GM12864 (cell line): ENCODE measurements at places on chromosomes 7 and 10.

DNA sequence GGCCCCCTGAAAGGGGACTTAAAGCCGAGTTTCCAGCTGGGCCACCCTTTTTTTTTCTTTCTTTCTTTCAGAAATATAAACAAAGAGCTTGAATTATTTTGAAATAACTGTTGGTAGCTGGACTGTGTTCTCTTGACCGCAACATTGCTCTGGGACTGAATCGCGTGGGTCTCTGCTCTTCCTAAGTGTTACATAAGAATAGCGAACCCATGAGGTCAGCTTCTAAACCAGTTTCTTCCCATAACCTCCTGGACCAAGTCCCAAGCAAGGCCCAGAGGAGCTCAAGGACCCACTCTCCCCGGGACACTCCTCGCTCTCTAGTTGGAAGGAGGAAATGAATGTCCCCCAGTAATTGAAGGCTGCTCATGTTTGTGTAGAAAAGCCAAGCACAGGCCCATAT lies 91.1 kb downstream of the CXCL12 start:
- no peak for DNase-seq

- DNase-seq, result no peak
These were observed 8.2 kb downstream of the TMEM270 start for GRCh38 chr7:73869011-73869798.

DNA sequence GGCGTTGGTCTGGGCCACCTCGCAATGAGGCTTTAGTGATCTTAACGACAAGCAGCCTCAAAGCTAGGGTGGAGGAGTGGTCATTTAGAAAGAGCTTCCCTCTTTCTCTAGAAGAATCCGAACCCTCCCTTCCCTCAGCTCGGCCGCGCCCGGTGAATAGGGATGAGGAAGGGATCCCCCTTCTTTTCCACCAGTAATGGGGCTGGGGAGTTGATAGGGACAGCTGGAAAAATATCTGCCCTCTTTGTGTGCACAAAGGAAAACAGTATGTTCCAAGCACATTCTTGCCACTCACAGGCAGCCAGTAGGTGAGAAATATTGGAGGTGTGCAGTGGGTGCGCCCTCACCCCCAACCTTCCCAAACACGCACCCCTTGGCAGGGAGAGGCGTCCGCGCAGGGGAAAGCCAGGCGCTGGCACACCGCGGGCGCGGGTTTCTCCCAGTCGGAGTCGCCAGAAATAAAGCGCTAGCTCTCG lies 6.5 kb downstream of the DLX5 start:
- no peak for DNase-seq

DNA sequence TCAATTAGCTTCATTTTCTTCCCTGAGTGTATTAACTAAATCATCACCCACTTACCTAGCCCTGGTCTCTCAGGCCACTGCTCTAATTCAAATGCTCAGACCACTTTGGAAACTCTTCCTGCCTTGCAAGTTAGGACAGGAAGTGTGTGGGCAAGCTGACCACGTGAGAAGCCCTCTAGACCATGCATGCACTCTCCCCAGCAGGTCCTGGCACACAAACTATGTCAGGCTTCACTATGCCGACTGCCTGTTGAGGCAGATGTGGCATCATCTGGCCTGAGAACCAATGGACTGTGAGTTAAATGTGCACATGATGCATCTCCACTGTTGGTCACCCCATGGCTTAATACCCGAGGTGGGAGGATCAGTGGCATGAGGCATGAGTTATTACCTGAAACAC lies 439.6 kb downstream of the GRID1 start:
- no peak for DNase-seq

DNA sequence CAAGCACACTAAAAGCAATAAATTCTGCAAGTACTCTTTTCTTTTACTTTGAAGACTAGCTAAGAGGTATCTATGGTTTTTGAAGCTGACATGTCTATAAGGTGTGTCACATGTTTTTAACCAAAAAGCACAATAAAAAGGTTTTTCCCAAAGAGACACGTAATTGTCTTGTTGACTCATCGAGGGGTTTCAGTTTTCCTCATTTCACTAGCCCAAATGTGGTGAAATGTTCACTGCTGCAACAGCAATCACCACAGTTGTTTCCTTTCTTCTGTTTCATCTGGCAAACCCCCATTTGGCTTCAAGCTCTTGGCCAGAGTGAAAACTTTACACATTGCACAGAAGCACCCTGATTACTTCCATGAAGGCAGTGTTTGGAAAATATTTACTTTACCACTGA lies 3.8 kb upstream of the HOXA4 start:
- DNase-seq, result no peak

DNA sequence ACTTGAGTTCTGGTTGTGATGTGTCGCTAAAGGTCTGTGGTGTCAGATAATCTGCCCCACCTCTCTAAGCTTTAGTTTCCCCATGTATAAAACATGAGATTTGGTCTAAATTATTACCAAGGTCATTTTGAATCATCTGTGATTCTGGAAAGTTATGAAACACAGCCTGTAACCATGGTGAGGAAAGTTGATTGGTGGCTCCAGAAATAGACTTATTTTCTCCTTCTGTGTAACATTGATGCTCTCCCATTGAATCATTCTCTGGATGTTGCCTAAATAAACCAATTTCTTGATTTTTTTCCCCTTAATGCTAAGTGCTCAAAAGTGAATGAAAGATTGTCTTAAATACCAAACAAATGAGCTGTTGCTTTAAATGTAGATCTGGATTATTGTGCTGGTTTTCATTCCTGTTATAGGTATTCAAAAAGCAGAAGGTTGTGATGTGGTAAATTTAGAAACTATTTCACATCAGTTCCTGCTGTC lies 30.0 kb upstream of the PCGF5 start:
- DNase-seq, result no peak

- DNase-seq, result no peak
These were observed 27.4 kb upstream of the PCBD1 start for GRCh38 chr10:70915806-70916205.

DNA sequence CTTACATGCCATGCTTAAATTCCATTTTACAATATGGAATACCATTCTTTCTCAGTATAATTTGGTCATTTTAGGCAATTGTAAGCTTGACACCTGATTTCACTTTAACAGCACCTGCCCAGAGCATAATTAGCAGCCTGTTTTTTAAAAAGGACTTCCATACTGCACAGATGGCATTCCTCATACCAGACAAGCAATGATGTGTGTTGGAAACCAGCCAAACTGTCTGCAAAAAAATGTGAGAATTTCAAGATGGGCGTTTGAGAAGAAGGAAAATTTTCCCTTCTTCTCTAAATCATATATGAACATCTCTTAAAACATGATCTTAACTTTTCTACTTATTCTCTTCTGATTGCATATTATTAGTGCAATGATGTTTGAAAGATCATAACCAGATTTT lies 40.4 kb upstream of the AGMO start:
- no peak for DNase-seq

GRCh38 chr10:123136221-123136805 lies 543 bp downstream of the HMX3 start:
- DNase-seq, result no peak

GRCh38 chr7:117195361-117196029 lies 127.4 kb downstream of the WNT2 start:
- DNase-seq, result no peak

DNA sequence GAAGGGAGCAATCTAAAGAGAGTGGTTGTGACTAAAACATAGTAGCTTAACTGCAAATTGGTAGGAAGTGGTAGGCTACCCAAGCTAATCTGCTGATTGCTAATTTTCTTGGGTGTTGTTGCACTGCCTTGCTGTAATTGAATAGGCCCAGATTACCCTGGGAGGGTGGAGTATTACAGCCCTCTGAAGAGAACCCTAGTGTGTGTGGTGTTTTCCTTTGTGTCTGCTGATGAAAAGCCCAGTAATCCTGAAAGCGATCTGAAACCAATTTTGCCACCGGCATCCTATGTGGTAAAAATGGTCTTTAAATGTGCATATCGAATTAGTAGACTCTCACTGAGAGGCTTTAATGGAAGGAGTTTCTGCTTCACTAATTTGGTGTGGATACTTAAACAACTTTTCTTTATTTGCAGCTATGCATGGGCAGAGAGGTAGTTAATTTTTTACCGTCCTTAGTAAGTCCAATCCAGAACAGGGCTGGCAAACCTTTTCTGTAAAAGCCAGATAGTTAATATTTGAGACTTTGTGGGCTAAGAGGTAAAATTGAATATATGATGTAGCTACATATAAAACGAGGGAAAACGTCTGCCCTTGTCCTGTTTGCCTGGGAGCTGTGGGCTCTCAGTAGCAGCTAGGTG lies 92.5 kb downstream of the CSTF2T start:
- no peak for DNase-seq

DNA sequence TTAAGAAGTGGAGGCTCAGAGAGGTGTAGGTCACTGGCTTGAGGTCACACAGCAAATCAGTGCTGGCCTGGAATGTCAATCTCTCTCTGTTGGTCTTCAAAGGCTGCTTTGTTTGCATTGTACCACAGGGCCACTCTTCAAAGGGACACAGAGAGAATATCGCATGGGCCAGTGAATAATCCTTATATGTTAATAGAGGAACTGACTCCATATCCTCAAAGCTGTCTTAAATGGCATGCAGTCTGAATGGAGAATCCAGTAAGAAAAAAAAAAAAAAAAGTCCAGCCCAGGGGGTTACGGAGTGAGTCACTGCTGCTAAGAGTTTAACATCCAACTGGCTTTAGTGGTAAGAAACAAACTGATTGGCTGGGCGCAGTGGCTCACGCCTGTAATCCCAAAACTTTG lies 54.1 kb downstream of the NRAP start:
- DNase-seq, result no peak

GRCh38 chr7:99404235-99404976 lies 4.0 kb downstream of the PDAP1 start:
- no peak for DNase-seq

DNA sequence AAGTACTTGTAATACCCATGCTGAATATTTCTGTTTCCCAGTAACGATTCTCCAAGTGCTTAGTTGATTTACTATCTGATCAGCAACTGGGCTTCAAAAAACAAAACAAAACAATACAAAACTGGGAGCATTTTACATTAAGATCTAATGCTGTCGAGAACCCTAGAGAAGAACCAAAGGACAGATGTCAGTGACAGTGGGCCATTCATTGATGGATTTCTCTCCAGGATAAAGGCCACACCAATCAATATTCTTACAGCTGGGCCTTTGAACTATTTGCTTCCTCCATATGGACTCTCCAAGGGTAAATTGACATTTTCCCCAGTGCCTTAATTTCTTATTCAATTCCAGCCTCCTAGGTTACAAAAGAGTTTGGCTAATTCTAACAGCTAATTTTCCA lies 217.5 kb downstream of the ADAM12 start:
- no peak for DNase-seq

- DNase-seq, result no peak
These were observed 156.4 kb upstream of the KLF14 start for GRCh38 chr7:130890176-130891020.

- no peak for DNase-seq
These were observed 48.5 kb upstream of the SHTN1 start for GRCh38 chr10:117053482-117053881.

DNA sequence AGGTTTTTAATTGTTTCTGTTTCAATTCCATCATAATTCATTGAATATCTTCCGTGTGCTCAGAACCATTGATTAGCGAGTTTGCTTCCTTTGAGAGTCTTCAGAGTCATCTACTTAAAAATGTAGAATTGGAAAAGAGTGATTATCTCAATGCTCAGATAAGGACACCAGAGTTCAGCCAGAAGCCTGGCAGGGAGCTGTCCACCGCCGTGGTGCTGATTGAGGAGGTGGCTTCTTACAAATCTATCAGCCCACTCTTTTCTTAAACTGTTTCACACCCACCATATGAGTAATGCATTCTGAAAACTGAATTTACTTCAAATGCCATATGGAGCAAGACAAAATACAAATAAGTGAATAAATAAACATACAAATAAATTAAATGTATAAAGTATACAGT lies 79.3 kb downstream of the INSYN2A start:
- DNase-seq, result no peak

DNA sequence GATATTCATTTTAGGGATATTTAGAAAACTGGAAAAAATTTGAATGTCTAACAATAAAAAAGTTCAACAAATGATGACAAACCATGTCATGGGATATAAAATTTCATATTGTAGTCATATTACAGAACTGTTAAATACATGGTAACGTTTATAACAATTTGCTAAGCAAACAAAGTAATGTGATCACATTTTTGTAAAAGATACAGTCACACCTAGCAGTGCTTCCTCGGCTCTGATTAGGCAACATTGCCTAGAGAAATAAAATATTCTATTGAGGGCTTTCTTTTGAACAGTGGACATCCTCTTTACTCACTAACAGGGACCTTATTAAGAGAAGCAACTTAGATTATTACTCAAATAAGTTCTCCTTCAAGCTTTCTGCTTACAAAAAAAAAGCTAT lies 605.5 kb downstream of the GATA3 start:
- no peak for DNase-seq

DNA sequence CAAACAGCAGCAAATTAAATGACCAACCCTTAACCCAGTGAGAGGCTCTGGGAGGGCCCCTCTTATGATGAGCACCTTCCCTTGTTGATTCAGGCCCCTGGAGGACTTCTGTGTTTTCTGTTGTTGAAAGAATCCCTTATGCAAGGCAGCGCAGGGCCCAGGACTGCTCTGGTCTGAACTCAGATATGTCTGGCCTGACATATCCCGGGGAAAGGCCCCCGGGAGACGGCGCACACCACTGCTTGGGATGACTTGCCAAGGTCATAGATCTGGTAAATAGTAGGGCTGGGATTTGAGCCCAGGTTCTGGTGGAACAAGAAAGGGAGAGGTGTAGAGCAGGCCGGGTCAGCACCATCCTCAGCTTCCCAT lies 124.0 kb downstream of the AOAH start:
- DNase-seq, result no peak

DNA sequence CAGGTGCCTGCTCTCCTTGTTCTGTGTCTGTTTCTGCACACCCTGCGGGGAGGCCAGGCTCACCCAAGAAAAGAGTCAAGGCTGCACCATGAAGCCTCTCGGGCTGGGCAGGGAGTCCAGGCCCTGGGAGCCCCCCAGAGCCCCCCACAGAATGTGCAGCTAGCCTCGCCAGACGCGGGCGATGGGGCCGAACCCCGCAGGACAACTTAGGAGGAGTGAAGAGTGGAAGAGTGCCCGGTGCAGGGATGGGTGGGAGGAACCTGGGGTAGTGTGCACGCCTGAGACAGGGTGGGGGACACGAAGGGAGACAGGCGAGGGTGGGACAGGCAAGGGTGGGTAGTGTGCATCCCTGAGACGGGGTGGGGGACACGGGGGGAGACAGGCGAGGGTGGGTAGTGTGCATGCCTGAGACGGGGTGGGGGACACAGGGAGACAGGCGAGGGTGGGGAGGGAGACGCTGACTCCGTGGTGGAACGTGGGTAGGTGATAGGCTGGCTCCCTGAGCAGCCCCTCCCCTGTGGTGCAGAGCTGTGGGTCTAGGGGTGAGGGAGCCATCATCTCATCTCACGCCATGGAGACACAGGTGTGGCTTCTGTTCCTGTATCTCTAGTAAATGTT lies 615.4 kb downstream of the DNAJB6 start:
- no peak for DNase-seq
